Posterior vena cava (tissue), 2 donors: ENCODE measurements at places on chromosomes 13 and 19.

- DNase-seq: peak; percentile 79
Measured at GRCh38 chr13:111920306-111920931, 146.5 kb upstream of the SOX1 start.

DNA sequence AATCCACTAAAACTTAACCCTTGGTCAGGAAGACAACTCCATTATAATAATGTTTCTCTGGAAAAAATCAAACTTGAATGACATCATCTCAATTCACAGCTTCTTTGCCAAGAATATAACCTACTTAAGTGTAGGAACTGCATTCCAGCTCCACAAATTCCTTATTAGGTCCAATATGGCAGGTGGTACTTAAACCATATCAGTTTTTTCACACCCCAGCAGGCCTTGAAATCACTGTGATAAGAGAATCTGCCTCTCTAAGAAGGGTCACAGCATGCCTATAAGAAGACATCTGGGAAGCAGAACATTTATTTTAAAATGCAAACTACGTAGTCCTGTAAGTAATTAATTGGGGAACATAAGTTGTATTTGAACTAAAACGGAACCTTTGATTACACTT, 687.8 kb downstream of the DIAPH3 start:
- no peak for DNase-seq

- peak; percentile 78 for DNase-seq
Measured at GRCh38 chr19:5052515-5052914, 83.6 kb downstream of the KDM4B start.

DNA sequence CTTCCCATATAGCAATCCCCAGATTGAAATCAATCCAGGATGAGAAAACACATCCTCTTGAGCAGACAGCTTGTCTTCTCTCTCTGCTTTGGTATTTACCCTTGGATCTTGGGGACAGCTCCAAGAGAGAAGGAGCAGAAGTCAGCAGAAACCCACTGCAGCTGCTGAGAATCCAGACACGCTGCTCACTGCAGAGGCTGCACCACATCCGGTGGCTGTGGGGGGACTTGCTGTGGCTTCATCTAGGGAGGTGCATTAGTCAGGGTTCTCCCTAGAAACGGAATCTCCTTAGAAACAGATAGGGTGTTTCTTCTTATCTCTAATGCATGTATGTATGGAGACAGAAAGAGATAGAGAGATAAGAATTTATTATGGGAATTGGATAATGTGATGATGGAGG, 2.7 kb downstream of the CYP4F12 start:
- no peak for DNase-seq

GRCh38 chr13:30708541-30708940, 26.8 kb upstream of the ALOX5AP start:
- DNase-seq: no peak

DNA sequence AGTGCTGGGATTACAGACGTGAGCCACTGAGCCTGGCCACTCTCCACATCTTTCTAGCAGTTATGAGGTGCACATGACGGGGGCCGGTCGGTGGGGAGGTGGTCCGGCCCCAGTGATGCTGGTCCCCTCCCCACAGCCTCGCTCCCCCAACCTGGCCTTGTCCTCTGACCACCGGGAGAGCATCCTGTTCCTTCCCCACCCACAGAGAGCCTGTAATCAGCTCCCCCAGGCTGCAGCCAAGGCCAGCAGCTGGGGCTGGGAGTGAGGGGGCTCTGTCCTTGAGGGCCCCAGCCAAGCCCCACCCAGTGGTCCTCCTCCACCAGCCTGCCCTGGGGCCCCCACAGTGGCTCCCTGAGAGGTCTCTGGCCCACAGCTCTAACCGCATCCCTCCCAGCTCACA, 3.0 kb upstream of the INSL3 start:
- DNase-seq: no peak

DNA sequence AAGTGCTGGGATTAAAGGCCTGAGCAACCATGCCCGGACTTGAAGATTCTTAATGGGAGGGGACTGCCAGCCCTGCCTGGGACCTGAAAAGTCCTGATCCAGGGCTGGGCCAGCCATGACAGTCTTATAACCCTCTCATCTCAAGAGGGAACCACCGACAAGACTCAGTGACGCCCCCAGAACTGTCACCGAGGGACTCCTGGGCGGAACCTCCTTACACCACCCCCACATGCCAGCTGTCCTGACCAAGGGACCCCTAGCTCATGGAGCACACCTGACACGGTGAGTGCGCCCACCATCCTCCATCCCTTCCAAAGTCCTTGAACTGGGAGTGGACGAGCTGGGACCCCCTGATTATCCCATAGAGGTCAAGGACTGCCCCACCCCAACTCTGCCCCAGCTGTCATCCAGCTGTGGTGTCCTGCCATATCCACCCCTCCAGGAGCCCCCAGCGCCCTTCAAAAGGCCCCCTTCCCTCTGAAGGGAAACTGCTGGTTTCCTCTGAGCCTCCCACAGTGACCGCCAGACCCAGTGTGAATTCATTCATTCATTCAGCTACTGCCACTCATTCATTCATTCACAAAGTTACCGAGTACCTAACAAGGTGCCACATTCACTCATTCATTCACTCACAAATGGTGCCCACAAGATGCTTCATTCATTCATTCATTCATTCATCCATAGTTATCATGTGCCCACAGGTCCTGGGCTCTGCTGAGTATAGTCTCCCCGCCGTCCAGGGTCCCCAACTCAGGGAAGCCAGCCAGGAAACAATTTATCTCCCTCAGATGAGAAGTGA, 3.7 kb downstream of the NDUFA11 start:
- DNase-seq: no peak

- no peak for DNase-seq
Measured at GRCh38 chr13:29958476-29958875, 108.1 kb upstream of the UBL3 start.

GRCh38 chr13:51034906-51035305, 76.2 kb downstream of the C13orf42 start:
- DNase-seq: no peak

- no peak for DNase-seq
Measured at GRCh38 chr13:102097708-102098107, 304.1 kb downstream of the FGF14 start.

- DNase-seq: no peak
Measured at GRCh38 chr13:79870123-79870522, 389.2 kb downstream of the NDFIP2 start.

GRCh38 chr19:920051-920864, 3.1 kb downstream of the KISS1R start:
- no peak for DNase-seq

DNA sequence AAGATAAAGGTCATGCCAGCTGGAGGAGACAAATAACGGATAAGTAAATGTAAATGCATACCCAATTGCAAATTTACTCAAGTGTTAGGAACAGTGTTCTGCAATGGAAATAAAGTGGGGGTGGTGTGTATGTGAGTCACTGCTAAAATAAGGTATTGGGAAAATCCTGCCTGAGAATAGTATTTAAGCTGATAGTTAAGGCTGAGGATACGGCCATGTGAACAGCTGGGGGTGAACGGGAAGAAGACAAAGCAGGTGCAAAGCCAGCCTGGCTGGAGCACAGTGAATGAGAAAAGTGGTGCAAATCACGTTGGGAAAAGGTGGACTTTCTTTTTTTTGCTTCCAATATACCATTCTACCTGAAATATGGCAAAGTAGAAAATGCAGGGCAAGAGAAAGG, 242.4 kb upstream of the SLC10A2 start:
- DNase-seq: no peak
